Effector memory CD4-positive, alpha-beta T cell (primary cell): ENCODE measurements at places on chromosomes 1 and 21.

- H3K4me1 ChIP-seq: no peaks in the 10 kb centered on the region
- DNase-seq: no peak
- H3K27ac ChIP-seq: no peak overlapping the region
Observed at GRCh38 chr1:219354962-219355361, 181.3 kb downstream of the LYPLAL1 start.

GRCh38 chr1:29356663-29357062 is 120.3 kb downstream of the PTPRU start:
- no peak overlapping the region for H3K4me3 ChIP-seq
- H3K27ac ChIP-seq: no peak overlapping the region
- DNase-seq: no peak
- no peaks in the 10 kb centered on the region for H3K27me3 ChIP-seq

GRCh38 chr1:171501305-171502024 is 16.1 kb downstream of the PRRC2C start:
- peaks cover 16% of the 10 kb centered on the region for H3K4me1 ChIP-seq
- no peaks in the 10 kb centered on the region for H3K27me3 ChIP-seq
- no peak overlapping the region for H3K27ac ChIP-seq
- no peak for DNase-seq
- H3K36me3 ChIP-seq: peaks cover 11% of the 10 kb centered on the region
- no peak overlapping the region for H3K4me3 ChIP-seq

DNA sequence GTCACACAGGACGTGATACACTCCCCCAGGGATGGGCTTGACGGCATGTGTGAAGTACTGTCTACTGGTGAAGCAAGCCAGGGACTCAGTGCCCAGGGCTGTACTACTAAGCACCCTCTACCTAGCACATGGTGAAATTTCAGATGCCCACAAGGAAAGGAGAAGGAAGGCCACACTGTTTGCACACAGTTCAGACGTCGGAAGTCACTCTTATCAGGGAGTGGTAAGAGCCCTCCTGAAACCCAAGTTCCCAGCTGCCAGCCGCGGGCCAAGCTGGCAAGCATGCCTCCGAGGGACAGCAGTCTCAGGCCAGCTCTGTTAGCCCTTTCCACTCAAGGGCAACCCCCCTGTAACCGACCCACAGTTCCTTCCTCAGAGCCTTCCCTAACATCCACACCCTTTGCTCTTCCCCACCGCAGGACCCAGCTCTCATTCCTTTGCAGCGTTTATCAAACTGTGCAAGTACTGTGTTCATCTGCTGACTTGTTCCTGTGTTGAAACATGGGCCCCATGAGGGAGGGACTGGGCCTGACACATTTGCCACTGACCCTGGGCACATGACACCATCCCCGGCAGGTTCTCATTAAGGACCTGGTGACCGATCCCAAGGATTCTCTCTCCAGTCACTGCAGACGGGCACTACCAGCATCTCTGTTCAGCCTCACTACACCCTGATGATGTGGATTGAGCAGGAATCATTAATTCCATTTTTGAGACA is 58.5 kb downstream of the SLC66A1 start:
- H3K4me1 ChIP-seq: no peaks in the 10 kb centered on the region
- H3K4me3 ChIP-seq: no peak overlapping the region
- H3K27me3 ChIP-seq: no peaks in the 10 kb centered on the region
- peaks cover 46% of the 10 kb centered on the region for H3K36me3 ChIP-seq

DNA sequence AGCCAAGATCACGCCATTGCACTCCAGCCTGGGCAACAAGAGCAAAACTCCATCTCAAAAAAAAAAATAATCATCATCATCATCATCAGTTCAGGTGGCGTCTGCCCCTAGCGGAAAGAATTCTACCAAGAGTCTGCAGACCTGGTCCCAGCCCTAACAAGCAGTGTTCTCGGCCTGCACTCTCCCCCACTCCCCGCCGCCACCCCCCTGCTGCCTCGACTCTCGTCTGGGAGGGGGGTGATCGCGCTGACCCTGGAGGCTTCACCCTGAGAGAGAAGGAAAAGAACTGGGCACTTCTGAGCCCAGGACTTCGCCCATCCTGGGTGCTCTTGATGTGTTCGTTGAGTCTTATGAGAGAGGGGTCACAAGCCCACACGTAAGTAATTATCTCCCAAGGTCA is 160.1 kb upstream of the TMEM51 start:
- H3K36me3 ChIP-seq: no peaks in the 10 kb centered on the region
- H3K4me3 ChIP-seq: no peak overlapping the region
- DNase-seq: no peak
- H3K4me1 ChIP-seq: no peaks in the 10 kb centered on the region

DNA sequence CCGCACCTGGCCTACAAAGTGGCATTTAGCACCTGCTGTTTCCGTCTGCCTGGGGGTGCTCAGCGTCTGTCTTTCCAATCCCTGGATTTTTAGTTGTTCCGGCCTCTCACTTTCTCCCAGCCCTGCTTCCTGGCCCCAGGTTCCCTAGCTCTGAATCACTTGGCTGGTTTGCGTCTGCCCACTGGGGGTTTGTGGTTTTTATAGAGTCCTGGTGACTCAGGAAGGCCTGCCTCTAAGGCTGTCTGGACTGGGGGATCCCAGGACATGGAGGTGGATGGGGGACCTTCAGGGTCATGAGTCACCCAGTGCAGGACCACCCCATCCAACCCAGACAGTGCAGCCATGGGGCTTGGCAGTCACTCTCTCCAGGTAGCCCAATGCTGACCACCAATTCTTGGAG is 53.5 kb downstream of the MRPL37 start:
- H3K36me3 ChIP-seq: peaks cover 17% of the 10 kb centered on the region
- no peak for DNase-seq
- no peak overlapping the region for H3K4me3 ChIP-seq
- H3K4me1 ChIP-seq: no peaks in the 10 kb centered on the region
- no peak overlapping the region for H3K27ac ChIP-seq
- H3K27me3 ChIP-seq: no peaks in the 10 kb centered on the region

GRCh38 chr1:6745073-6745472 is 40.2 kb upstream of the CAMTA1 start:
- H3K4me3 ChIP-seq: no peak overlapping the region
- H3K36me3 ChIP-seq: no peaks in the 10 kb centered on the region
- H3K4me1 ChIP-seq: no peaks in the 10 kb centered on the region
- H3K27me3 ChIP-seq: no peaks in the 10 kb centered on the region
- DNase-seq: no peak

DNA sequence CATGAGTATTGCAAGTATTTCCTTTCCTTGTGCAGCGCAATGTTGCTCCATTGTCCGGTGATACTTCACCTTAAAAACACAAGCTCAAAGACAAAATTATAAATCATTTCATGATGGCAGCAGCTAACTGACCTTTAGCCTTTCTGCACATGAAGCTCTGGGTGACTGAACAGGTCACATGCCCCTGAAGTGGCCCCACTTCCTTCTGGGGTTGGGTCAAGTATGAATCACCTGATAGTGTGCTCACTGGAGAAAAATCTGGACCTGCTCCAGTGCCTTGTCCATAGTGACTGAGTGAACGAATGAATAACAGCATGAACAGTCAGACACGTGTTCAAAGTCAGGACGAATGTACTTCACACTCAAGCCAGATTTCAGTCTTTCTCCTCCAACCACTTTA is 658.9 kb downstream of the NPHP4 start:
- peaks cover 25% of the 10 kb centered on the region for H3K4me1 ChIP-seq
- H3K27ac ChIP-seq: no peak overlapping the region
- no peak overlapping the region for H3K4me3 ChIP-seq
- no peaks in the 10 kb centered on the region for H3K36me3 ChIP-seq
- no peak for DNase-seq
- H3K27me3 ChIP-seq: no peaks in the 10 kb centered on the region
